ENCODE measurements at places on chromosomes 4 and X.
A peak's percentile ranks its signal among the peaks of the same experiment; 100 is the strongest.

GRCh38 chrX:136650811-136651210 lies 2.9 kb downstream of the CD40LG start:
- DNase-seq, result no peak

DNA sequence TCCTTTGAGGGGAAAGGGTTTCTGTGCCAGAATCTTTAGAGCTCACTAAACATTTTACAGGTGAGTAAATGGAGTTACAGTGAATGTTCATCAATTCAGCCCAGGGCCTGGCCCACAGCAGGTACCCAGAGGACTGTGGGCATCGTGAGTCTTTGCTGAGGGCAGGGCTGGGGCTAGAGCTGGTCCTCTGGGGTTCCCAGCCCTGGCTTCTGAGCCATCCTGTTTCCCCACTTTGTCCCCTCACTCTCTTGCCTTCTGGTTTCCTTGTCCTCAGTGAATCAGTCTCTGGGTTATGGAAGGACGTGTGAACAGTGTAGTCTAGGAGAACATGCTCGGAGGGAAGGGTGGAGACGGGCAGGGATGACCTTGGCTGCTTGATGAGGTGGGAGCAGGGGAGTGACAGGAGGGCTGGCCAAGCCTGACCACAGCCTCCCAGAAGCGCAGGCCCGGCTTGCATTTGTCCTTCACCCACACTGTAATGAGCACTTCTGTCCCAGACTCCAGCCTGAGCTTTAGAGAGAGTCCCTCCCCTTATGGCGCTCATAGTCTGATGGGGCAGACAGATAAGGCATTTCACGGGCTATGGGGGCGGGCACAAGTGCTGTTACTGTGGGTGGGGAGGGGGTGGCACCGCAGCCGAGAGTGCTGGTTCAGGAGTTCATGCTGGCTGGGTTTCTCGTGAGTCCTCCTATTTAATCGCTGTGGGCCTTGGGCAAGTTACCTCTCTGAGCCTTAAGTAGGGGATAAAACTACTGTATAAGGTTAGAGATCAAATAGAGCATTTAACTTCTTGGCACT lies 17.3 kb downstream of the TBC1D14 start:
- DNase-seq, result peak; percentile 54

- DNase-seq, result no peak
Observed at GRCh38 chrX:72203421-72203820, 21.9 kb downstream of the PIN4 start.

DNA sequence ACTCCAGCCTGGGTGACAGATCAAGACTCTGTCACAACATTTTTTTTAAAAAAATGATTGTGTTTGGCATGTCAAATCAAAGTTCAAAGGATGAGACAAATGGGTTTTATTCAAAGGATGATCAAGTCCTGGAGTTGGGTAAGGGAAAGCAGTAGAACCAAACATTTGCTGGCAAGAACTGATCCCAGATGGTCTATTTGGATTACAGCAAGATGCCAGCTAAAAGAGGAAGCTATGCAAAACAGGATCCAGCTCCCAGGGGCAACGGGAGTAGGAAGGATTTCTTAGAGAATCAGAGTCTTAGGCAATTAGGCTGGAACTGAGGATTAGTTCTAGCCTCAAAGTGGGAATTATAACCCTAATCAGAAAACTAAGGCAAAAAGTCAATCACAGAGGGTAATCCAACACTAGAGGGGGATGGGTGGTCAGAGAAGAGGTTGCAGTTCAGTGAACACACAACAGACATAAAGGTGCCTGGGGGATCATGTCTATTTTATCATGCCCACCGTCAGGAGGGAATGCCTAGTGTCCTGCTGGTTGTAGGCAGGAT lies 133.0 kb upstream of the PLS3 start:
- DNase-seq, result no peak

- no peak for DNase-seq
Observed at GRCh38 chr4:9146967-9147366, 23.2 kb upstream of the FAM90A26 start.

DNA sequence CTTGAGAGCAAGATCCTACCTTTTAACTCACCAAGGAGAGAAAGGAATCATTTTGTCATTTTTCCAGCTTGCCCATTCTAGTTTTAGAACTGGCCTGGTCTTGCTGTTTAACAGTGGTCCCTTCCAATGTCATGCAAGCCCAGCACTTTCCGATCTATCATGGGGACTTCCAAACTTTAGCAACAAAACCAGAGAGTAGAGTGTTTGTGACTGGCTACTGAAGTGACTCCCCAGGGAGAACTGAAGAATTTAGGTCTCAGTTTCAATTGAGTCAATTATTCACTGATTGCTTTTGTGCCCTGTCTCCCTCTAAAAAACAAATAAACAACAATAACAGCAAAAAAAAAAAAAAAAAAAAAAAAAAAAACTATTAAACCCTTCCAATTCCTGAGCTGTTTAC lies 108.3 kb downstream of the LHFPL1 start:
- no peak for DNase-seq

DNA sequence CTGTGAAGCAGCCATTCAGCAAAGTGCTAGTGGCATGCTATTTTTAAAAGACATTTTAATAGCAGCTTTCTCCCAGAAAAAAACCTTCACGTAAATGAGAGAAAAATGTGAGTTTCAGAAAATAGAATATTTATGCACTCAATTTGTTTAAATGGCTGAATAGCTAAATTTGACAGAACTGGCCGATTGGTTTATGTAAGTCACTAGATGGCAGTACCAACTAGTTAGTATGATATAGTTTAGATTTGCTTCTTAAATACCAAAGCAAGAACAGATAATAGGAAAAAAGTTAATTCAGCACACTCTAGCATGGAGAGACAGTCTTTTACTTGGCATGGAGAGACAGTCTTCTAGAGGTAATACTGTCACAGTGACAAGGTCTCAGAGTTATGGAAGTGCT lies 250.1 kb downstream of the SNCA start:
- DNase-seq, result no peak

GRCh38 chrX:10741550-10741949 lies 121.2 kb upstream of the MID1 start:
- no peak for DNase-seq

GRCh38 chr4:35963974-35964515 lies 280.3 kb downstream of the ARAP2 start:
- DNase-seq, result no peak

DNA sequence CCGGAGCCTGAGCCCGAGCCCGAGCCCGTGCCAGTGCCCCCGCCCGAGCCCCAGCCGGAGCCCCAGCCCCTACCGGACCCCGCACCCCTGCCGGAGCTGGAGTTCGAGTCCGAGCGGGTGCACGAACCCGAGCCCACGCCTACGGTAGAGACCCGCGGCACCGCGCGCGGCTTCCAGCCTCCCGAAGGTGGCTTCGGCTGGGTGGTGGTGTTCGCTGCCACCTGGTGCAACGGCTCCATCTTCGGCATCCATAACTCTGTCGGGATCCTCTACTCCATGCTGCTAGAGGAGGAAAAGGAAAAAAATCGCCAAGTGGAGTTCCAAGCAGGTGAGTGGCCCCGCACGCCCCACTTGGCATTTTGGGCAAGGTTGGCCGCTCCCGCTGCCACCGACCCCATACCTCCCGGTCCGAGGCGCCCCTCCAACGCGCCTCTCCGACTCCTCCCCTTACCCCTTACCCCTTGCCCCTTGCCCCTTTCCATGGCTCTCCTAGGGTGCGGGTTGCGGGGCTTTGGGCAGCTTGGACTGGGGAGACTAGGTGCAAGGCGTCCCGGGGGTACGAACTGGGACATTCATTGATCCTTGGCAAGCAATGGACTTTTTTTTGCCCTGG lies 553 bp downstream of the SLC16A2 start:
- DNase-seq, result peak; percentile 2

- no peak for DNase-seq
Observed at GRCh38 chrX:132216806-132217202, 2.4 kb downstream of the RAP2C start.

- DNase-seq, result no peak
Observed at GRCh38 chr4:57081651-57082621, 28.2 kb downstream of the IGFBP7 start.
